ENCODE measurements at places on chromosomes 12 and 14. TPM values are rescaled to one million over a fixed set of nuclear protein-coding genes. Genes with fewer than 3 reads are reported as not detected.

RASAL1 gene
- polyA plus RNA-seq: 38.9 TPM

ZFP36L1 gene
- polyA plus RNA-seq: 38.0 TPM

DNA sequence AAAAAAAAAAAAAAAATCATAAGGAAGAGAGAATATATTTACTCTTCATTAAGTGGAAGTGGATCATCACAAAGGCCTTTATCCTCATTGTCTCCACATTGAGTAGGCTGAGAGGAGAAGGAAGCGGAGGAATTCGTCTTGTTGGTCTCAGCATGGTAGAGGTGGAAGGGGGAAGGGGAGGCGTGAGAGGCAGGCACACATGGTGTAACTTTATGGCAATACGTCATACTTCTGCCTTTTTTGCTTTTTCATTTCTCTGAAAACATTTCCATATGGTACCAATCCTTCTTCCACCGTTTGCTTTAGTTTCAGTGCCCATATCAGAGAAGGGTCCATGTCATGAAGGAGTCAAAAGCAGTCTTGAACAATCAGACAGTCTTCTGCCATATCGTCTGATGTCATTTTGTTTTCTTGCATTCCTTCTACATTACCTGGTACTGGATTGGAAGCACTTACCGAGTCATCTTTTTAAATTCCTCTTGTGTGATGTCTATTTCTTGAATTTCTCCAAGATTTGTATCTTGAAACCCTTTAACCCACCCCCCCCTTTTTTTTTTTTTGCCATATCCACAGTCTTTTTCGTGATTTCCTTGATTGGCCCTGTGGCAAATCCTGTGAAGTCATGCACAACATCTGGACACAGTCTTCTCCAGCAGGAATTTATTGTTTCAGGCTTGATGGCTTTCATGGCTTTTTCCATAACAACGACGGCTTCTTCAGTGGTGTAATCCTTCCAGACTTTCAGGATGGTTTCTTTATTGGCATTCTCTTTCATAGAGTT is 8.9 kb downstream of the FUT8 start:
- no peak for DNase-seq

DNA sequence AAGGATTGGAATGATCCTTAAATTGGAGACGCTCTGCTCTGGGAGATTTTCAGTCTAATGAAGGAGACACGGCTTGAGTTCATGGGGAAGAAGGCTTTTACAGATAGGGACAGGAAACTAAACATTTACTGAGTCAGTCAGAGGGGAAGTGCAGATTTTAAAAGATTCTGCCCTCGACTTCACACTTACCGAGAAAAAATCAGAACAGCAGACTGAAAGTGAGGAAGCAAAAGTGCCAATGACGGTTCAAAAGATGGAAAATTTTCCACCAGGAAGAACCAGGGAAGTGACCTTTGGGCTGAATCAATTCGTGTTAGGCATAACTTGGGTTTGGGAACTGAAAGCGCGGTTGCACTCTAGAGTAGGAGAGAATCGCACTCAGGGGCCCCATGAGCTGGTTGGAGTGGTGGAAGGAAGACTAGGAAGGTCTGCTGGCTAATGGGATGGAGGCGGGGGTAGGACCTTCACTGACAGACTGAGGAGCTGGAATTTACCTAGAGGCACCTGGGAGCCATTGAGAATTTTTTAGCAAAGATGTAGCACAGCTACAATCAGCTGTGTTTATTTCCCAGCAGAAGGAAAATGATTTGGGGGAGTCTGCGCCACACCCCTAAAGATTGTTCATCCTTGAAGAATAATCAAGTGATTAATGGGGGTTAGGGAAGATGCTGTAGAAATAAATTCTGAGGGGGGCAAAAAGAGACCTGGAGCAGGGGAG is 1.2 kb downstream of the KCNK13 start:
- DNase-seq: no peak

DNA sequence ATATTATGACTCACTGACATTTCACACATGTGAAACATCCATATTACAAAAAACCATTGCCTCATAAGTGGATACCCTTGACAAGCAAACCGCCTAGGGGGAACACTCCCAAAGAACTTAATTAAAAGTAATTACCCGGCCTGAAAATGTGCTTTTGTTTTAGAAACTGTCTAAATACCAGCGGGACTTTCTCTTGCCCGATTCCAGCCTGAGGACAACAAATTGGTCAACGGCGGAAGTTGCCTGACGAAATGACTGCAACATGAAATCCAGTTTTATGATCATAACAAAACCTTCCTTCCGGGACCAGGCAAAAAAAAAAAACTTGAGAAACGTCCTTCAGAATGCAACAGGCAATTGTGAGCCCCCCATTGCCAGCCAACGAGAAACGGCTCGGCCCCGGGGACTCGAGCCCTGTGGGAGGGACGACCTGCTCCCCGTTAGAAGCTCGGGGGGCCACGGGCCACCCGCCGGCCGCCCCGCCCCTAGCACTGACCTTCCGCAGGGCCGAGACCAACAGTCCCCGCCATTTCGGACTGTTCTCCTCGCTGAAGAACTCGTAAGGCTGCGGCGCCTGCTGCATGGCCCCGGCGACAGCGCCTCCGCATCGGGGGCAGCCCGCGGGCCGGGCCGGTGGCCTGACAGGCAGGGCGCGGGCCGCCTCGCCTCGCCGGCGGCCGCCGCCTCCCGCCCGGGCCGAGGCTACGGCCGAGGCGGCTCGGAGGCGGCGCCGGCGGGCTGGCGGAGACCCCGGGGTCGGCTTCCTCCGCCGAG is 490 bp downstream of the SOS2 start:
- peak; percentile 64 for DNase-seq

GRCh38 chr14:99793213-99794150 is at the start of gene EML1:
TSS of gene EML1 (plus strand) at chr14:99793413. CDS start at chr14:99793477, 64 bp downstream.
- peak; percentile 90 for DNase-seq
